Cerebellar nuclear complex (tissue), 1 donor: ENCODE measurements at places on chromosomes 12 and 14.

- DNase-seq = no peak
These were observed 42.6 kb upstream of the PLEKHD1 start for GRCh38 chr14:69441948-69442347.

- DNase-seq = no peak
These were observed 27.2 kb downstream of the DMAC2L start for GRCh38 chr14:50339178-50339804.

- DNase-seq = no peak
These were observed 236.1 kb downstream of the C12orf50 start for GRCh38 chr12:87793131-87793530.

- DNase-seq = no peak
These were observed 992 bp downstream of the DNAH10 start for GRCh38 chr12:123763093-123763492.

GRCh38 chr14:79551523-79551922 lies 659.8 kb downstream of the DIO2 start:
- DNase-seq = no peak

DNA sequence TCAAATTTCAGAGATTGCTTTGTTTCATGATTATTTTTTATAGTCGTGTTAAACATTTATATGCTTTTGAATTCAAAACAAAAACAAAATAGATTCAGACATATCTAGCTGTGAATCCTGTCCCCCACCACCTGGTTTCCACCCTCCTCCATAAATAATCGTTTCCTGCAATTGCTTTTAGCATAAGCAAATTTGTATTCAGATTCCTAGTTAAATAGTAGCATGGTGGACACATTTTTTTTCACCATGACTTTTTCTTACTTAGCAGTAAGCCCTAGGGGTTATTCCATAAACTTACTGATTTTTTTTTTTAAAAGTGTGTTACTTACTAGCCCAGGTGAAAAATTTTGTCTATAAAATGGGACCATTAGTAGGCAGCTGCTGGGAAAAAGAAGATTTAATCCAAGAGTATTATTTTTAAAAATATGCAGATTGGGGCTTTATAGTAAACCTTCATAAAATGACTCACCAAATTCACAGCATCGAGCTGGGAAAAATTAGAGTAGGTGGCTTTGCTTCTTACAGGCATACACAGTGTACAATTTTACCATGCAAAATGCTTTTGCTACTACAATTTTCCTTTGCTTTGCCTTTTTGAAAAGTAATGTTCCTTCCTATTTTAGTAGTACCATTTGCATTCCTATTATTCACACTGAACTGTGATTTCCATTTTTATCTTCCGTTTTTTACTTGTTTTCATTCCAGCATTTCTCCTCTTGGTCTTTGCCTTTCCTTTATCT lies 117.8 kb downstream of the BTG1 start:
- no peak for DNase-seq

GRCh38 chr12:3200032-3200617 lies 122.9 kb downstream of the TSPAN9 start:
- no peak for DNase-seq

DNA sequence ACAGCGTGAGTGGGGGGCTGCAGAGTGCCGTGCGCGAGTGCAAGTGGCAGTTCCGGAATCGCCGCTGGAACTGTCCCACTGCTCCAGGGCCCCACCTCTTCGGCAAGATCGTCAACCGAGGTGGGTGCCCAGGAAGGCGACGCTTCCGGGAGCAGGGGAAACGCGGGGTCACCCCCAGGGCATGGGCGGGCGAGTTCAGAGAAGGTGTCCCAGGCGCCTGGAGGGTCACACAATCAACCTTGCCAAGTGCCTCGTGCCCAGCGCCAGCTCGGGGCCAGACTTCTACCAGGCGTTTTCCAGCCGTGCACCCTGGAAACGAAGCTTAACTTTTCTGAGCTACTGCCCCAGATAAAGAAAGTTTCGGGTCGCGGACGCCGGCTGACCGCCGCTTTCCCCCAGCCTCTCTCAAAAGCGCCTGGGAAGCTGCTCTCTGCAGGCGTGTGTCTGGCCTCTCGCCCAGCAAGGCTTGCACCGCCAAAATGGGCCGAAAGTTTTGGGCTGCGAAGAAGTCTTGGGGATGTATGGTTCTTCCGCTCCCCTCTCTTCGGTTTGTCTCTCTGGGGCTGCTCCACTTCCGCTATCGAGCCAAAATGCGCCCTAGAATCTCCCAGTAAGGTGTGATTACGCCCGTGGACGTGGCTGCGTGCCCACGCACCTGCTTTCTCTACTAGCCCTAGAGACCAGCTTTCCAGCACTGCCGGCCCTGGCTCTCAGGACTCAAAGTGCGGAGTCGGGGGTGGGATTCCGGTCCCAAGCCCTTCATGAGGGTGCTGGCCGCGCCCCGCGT lies 1.7 kb downstream of the WNT1 start:
- DNase-seq = no peak

DNA sequence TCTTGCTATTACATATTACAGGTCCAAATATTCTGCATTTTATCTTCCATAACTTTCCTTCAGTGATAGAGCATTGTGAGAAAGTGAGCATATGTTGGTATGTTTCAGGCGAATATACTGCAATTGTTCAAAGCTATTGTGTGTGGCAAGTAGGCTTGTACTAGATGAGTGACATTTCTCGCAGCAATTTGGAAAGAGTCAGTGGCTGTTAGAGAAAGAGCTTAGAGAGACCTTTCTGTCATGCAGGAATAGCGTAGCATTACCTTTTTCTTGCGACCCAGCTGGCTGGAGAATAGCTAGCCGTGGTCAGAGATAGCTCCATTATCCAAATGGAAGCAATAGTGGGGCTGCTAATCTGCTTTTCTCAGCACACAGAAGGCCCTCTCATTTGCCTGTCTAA lies 678.5 kb upstream of the FOXG1 start:
- DNase-seq = no peak

DNA sequence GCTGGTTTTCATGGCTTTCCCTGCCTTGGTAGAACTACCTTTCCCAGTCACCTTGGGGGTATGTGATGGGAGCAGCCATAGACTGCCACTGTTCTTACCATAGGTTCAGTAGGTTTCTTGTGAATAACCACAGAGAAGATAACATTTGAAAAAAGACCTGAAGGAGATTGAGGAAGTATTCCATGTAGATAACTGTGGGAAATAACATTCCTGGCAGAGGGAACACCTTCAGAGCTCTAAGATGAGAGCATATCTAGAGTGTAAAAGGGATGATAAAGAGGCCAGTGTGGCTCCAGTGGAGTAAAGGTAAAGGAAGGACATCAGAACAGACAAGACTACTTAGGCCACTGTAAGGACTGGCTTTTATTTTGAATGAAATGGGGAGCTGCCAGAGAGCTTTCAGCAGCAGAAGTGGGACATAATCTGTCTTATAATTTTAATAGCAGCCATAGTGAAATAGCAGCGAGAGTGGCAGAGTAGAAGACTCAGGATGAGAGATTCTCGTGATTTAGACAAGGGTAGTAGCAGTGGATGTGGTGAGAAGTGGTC lies 82.6 kb upstream of the KCNH3 start:
- DNase-seq = no peak

- no peak for DNase-seq
These were observed 61.9 kb downstream of the CCDC92 start for GRCh38 chr12:123910761-123911193.
